ENCODE measurements at places on chromosomes 11 and 22.

GRCh38 chr11:25396847-25397246, 900.0 kb downstream of the LUZP2 start:
- no peak for DNase-seq

DNA sequence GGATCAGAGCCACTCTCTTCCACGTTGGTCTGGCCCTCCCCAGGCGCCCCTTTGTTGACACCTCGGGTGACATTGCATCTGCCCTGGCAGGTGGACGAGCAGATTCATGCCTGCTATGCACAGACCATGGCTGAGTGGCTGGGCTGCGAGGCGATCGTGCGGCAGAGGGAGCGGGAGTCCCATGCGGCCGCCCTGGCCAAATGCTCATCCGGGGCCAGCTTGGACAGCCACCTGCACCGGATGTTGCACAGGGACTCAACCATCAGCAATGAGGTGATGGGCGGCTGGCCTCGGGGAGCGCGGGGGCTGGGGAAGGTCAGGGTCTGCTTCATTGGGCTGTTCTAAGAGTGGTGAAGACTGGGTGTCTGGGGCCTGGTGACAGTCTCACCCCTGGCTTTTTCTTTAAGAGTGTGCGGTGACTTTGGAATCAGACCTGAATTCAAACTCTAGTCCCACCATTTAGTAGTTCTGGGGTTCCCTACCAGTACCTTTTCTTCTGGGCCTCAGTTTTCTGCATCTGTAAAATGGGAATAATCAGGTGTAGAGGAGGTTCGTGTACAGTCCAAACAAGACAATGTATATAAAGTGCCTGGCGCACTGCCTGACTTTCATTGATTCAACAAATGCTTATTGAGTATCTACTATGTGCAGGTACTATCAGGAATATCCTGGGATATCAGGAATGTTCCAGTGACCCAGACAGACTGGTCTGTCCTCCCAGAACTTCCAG, 53.0 kb downstream of the LHFPL7 start:
- DNase-seq, result no peak

DNA sequence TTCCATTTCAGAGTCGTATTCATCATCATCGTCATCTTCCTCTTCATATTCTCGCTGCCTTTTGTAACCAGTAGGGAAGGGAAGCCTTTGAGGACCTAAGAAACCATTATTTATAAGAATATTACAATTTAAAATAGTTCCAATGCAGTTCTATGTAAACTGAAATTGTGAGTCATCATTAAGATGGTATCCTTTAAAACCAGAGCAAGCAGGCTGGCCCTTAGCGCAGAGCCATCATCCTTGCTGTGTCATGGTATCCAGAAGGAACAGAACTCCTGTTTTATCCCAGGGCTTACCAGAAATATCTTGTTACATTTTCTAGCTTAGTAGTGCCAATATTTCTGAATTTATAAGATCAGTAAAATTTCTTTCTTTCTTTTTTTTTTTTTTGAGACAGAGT, 12.8 kb downstream of the MISFA start:
- DNase-seq, result no peak

DNA sequence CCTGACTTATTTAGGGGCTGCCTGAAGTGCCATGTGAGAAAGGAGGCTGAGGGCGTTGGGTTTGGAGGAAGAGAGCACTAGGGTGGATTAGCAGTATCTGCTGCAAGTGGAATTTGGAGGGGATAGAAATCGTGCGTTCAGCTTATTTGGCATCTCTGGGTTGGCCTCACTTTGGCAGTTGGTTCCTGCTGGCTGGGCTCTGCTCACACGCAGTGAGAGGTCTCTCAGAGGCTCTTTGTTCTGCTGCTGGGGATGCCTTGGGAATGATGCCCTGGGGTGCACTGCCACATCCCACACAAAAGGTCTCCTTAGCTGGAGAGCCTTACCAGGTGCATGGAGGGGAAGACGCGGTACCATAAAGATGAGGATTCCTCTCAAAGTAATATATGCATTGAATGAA, 17.7 kb upstream of the MICAL2 start:
- no peak for DNase-seq

GRCh38 chr22:49079027-49079725, 748.5 kb downstream of the BRD1 start:
- DNase-seq, result no peak

All from activated effector memory CD4-positive, alpha-beta T cell treated with Interleukin-2 at 50 U/mL for 16 hours (primary cell).